ENCODE measurements at places on chromosomes 12 and 14.

DNA sequence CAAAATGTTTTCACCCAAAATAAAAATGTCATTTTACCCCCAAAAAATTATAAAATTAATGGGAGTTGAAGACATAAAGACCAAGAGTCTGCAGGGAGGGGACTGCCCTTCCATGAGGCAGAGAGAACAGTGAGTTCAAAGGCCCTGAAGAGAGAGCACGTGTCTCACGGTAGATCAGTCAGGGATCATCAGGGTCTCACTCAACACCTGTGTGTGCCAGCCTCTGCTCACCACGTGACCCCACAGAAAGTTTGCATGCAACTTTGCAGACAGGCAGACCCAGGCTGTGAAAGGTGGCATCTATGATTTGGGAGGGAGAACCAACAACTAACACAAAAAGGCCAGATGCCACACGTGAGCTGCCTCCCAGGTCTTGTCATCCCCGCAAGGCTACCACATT lies 33.1 kb downstream of the CLMN start:
- DNase-seq = no peak

- DNase-seq = peak; percentile 48
These were observed 155.5 kb upstream of the CCND2 start for GRCh38 chr12:4118017-4118510.

GRCh38 chr12:93001407-93001806 lies 72.3 kb upstream of the EEA1 start:
- no peak for DNase-seq

- DNase-seq = no peak
These were observed 104.8 kb downstream of the VRK1 start for GRCh38 chr14:96902004-96902403.

DNA sequence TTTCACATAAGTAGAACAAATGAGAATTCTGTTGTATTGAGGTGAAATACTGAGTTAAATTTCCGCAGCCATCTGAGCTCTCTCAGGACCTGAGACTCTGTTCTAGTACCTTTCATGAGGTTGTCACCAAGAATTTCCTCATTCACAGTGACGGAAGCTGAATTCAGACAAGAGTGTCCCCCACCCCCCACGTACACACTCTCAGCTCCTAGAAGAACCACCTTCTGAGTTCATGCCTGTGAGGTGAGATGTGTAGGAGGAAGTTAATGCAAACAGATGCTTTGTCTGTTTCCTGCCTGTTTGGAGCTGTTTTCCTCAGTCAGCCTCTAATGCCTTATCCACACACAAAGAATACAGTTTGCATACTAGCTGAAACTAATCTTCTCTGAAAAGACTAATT lies 18.2 kb downstream of the BICDL1 start:
- no peak for DNase-seq

DNA sequence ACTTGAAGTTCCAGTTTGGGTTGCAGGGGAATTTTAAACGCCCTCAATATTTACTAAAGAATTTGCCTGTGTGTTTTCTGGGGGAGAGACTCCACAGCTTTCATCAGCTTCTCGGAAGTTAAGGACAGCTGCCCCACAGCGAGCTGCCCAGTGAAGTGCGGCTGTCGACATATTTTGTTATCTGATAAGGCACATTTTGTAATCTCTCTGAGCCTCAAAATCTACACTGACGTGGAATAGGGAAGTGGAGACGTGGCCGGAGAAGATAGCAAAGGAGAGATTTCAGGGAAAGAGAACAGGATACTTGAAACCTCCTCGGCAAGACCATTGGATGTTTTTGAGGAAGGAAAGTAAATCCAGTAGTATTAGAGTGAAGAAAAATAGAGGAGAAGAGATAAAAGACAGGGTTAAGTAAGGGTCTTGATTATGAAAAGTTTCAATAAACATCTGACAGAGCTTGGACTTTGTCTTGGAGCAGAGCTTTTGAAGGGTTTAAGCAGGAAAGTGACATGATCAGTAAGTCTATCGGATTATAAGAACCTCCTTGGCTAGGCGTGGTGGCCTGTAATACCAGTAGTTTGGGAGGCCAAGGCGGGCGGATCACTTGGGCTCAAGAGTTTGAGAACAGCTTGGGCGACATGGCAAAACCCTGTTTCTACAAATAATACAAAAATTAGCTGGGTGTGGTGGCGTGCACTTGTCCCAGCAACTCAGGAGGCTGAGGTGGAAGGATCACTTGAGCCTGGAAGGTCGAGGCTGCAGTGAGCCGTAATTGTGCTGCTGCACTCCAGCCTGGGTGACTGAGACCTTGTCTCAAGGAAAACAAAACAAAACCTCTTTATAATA lies 1.1 kb downstream of the POLR3B start:
- DNase-seq = peak; percentile 63

- DNase-seq = no peak
These were observed 4.4 kb downstream of the TULP3 start for GRCh38 chr12:2895051-2895451.
